ENCODE measurements at places on chromosomes 3 and 15.

GRCh38 chr3:194082743-194083636 lies 53.0 kb upstream of the HES1 start:
- DNase-seq, result no peak

DNA sequence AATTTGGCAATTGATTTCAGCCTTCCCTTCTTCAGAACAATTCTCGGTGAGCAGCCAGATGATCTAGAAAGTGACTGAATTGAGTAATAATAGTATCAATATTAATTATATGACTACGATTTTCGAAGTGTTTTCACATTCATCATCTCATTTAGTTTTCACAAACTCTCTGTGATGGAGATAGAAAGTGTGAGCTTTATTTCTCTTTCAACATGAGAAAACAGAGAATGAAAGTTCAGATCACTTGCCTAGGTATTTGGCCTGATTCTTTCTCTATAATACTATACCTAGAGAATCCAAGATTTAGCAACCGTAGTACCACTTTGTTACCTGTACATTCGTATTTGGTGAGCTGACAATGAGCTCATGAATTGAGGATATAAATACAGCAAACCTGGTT lies 739.2 kb upstream of the NR2F2 start:
- no peak for DNase-seq

DNA sequence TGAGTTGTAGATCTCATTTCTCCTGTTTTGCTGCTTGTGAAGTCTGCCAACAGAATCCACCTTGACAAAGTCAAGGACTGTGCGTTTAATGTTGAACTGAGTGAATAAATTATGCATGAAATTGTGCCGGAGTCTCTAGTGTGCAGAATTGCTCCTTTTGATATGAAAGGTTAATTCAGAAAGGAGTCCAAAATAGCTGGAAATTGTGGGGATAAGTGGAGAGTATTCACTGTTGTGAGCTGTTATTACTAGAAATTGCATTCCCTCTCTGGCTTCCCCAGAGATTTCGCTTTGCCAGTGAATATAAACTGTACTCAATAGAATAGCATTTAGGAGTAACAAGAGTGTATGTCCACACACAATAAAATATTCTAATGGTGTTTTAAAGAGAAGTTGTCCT lies 43.1 kb downstream of the SAMMSON start:
- no peak for DNase-seq

- DNase-seq, result no peak
These were observed 7.2 kb upstream of the CRYGS start for GRCh38 chr3:186551387-186551786.

DNA sequence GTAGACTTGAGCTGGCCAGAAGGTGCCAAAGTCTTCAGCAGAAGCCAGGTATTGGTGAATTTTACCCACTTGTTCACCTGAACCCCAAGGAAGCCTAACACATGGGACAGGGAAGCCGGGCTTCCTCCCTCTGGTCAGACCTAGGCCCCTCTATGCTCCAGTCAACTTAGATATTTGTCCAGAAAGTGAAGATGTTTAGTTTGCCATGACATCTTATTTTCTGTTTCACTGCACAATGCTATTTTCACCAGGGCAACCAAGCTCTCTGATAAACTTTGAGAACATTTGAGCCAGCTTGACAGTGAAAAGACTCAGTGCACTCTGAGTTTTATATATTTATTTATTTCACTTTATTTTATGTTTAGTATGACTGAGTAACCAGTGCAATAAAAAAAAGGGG lies 71.0 kb downstream of the SOX14 start:
- no peak for DNase-seq

DNA sequence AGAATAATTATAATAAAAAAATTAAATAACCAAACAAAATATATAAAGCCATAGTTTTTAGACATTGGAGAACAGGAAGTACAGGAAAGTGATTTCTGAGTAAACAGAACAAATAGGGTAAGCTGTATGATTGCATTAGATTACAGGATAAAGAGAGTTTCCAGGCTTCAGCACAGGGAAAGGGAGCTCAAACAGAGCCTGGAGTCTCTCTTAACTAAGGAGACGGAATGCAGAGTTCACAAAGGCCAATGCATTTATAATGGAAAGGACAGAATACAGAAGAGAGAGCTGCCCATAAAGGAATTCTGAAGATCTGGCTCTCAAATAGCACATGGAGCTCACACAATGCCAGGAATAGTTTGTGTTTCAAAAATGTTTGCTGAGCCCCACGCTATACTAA lies 42.0 kb upstream of the OTOL1 start:
- no peak for DNase-seq

DNA sequence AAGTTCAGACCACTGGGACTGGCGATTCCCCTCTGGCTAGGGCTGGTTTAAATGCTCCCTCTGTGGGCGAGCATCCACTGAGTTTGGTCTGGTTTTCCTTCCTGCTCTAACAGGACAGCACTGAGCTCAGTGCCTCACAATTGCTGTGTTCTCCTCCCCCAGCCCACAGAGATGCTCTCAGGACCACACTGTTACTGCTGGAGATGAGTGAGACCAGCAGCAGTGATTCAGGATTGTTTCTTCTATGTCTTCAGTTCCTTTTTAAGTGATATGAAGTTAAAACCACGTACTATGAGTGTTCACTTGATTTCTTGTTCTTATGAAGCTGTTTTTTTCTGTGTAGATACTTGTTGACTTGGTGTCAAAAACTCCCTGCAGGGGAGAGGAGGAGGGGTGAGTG lies 180.4 kb upstream of the COL8A1 start:
- DNase-seq, result no peak

DNA sequence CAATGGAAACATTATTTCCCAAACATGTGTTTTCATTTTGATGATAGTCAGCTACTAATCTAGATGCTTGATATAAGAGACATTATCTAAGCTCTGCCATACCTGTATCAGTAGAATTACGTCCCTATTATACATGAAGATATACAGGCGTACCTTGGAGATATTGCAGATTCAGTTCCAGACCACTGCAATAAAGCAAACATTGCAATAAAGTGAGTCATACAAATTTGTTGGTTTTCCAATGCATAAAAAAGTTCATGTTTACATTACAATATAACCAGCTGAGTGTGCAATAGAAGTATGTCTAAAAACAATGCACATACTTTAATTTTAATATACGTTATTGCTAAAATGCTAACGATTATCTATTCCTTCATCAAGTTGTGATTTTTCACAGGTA lies 236.0 kb upstream of the ZNF717 start:
- no peak for DNase-seq

DNA sequence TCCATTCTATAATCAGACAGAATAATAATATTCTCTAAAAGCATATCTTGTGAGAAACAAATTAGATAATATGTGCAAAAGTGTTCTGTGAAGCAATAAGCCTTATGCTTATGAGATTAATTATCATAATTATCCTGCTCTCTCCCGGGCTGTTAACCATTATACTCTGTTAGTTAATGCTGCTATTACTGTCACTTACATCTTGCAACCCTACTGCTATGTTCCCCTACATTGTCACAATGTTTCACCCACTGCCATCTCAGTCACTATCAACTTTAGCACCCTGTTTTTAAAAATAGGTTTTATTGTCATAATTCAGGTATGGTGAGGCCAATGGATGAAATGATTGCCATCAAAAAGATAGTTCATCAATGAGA lies 15.2 kb upstream of the KLHL24 start:
- DNase-seq, result no peak

DNA sequence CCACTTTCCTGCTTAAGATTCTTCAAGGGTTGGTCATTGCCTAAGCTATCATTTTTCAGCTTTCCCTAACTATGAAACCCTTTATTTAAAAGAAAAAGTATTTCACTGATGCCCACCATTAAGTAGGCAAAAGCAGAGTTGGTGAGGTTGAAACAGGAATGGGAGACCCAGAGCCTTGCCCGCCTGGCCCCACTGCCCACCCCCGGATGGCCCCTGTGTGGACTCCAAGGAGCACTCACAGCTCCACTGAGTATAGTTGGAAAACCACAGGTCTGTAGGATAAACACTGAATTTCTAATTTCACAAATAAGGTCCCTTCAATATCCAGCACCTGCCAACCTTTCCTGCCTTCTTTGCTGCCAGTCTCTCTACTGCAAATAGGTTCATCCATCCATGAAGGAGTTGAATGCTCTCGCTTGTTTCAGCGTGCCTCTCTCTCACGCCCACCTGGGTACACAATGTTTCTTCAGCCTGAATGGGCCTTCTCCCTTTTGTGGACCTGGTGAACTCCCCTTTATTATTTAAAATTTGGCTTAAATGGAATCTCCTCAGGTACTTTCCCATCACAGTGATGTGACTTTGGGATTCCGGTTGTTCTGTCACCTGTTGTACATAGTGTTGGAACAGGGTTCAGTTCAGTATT lies 8.7 kb upstream of the ACAP2 start:
- DNase-seq, result no peak

- no peak for DNase-seq
These were observed 67.8 kb downstream of the BDH1 start for GRCh38 chr3:197487911-197488391.

GRCh38 chr3:48432411-48433371 lies 2.8 kb upstream of the PLXNB1 start:
- no peak for DNase-seq

DNA sequence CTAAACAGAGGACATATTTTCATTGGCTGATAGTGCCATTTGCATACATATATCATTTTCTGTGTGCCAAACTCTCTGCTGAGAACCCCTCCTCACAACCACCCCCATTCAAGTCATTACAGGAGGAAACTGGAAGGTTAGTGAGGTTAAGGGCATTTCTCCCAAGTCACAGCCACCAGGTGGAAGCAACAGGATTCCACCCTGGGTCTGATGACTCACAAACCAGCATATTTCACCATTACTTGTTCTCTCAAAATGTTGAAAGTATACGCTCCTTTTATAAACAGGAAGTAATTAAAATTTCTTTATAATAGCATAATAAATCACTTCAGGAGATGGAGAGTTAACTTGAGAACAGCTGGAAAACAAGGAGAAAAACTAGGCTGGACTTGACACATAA lies 398.6 kb upstream of the WNT5A start:
- no peak for DNase-seq

- peak; percentile 16 for DNase-seq
These were observed at the start of gene FSTL1 for GRCh38 chr3:120450600-120451271. TSS of gene FSTL1 (minus strand) at chr3:120450992. CDS start at chr3:120450746, 246 bp downstream.

GRCh38 chr15:93179700-93180102 lies 90.7 kb upstream of the RGMA start:
- DNase-seq, result no peak

DNA sequence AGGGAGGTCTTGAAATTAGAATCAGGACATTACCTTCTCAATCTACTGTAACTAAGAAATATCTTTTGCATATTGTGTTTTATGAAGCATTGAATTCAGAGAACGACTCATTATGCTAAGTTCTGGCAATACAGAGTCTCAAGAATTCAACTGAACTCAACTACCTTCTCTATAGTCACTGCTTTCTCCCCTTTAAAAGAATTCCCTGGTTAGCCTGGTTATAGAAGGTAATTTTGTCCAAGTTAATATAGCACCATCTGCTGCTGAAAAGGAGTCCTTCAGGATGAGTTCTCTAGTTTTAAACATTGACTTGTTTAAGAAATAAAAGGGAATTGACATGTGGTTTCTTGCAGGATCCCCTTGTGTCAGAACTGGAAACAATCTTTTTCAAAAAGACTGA lies 60.2 kb downstream of the IL16 start:
- no peak for DNase-seq

DNA sequence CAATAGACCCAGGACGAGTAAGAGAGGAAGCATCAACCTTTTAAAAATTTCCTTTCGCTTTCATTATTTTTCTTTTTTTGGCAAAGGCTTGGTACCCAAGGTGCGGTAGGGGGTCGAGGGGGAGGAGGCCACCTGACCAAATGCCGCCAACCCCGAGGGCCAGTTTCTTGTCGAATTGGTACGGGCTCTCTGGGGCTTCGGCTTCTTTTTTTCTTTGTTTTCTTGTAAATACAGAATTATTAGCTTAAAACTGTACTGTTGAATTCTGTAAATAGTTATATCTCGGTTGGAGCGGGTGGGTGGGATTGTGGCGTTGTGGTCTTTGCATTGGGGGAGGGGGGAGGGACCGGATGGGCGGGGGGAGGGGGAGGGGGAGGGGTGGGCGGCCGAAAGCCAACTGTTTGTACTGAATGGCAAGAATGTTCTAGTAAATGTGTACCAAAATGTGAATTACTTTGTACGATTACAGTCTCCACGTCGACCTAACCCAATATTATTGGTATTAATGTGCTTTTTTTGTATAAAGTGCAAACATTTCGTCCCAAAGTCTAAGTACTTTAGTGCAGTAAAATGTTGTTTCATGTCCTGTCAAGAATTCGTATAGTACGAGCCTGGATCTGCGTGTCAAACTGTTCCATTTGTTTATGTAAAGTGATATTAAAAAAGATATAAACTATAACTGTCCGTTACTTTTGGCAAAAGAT lies 4.7 kb downstream of the ZIC1 start:
- no peak for DNase-seq

DNA sequence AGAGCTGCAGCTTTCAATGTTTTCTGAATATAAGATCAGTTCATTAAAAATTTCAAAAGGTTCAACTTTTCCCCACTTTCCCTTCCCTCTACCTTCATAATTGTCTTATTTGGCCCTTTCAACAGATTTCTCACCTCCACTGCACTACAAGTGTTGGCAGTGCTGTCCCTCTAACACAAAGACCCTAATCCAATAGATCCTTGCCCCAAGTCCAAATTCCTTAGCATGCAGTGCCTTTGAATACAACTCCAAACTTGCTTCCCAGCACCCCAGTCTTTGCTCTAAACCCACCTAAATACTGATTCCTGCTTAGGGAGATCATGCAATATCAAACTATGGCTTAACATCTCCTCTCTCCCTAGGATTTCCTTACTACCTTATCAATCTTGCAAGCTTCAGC lies 43.9 kb downstream of the TJP1 start:
- no peak for DNase-seq

DNA sequence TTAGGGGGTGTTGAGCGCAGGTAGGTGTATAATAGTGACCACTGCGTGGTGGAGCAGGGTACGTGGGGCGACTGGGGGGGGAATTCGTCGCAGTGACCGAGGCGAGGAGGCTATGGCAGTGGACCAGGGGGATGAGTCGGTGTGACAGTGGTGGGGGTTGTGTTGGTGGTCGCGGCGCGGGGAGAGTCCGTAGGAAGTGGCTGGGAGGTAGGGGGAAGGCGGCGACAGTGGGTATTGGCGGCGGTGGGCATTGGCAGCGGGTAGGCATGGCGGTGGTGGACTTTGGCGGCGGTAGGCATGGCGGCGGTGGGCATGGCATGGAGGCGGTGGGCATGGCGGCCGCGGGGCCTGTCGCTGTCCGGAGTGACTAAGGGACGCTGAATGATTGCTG lies 739 bp downstream of the SNRPN start:
- no peak for DNase-seq

- no peak for DNase-seq
These were observed 33.3 kb downstream of the RLBP1 start for GRCh38 chr15:89187986-89188514.
